ENCODE measurements at places on chromosomes 1 and 21. TPM values are rescaled to one million over a fixed set of nuclear protein-coding genes. Genes with fewer than 3 reads are reported as not detected.

DNA sequence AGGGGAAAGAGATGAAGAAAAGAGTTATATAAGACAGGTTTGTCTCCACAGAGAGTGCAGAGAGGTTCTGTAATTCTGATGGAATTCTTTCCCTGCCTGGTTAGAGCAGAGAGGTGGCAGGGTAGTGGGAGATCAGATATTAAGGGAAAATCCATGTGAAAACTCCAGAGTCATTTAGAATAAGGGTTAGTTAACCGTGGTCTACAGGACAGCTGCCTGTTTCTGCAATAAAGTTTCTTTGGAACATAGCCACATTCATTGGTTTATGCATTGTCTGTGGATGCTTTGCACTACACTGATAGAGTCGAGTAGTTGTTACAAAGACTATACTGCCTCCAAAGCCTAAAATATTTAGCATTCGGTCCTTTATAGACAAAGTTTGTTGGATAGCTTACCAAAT, 55.6 kb downstream of the LRRC8D start:
- H3K27ac ChIP-seq: no peak overlapping the region
- no peaks in the 10 kb centered on the region for H3K27me3 ChIP-seq
- DNase-seq: no peak
- H3K36me3 ChIP-seq: peaks cover 13% of the 10 kb centered on the region
- no peaks in the 10 kb centered on the region for H3K4me1 ChIP-seq

- H3K4me1 ChIP-seq: no peaks in the 10 kb centered on the region
- H3K36me3 ChIP-seq: no peaks in the 10 kb centered on the region
- no peak overlapping the region for H3K4me3 ChIP-seq
- H3K27ac ChIP-seq: no peak overlapping the region
- H3K27me3 ChIP-seq: no peaks in the 10 kb centered on the region
These were observed 157.9 kb upstream of the BACE2 start for GRCh38 chr21:41010101-41010435.

GRCh38 chr1:40825435-40825788, 36.8 kb downstream of the CITED4 start:
- H3K4me3 ChIP-seq: no peak overlapping the region
- no peak overlapping the region for H3K27ac ChIP-seq
- H3K36me3 ChIP-seq: no peaks in the 10 kb centered on the region
- no peak for DNase-seq

HPCA gene
- not detected for total RNA-seq

DNA sequence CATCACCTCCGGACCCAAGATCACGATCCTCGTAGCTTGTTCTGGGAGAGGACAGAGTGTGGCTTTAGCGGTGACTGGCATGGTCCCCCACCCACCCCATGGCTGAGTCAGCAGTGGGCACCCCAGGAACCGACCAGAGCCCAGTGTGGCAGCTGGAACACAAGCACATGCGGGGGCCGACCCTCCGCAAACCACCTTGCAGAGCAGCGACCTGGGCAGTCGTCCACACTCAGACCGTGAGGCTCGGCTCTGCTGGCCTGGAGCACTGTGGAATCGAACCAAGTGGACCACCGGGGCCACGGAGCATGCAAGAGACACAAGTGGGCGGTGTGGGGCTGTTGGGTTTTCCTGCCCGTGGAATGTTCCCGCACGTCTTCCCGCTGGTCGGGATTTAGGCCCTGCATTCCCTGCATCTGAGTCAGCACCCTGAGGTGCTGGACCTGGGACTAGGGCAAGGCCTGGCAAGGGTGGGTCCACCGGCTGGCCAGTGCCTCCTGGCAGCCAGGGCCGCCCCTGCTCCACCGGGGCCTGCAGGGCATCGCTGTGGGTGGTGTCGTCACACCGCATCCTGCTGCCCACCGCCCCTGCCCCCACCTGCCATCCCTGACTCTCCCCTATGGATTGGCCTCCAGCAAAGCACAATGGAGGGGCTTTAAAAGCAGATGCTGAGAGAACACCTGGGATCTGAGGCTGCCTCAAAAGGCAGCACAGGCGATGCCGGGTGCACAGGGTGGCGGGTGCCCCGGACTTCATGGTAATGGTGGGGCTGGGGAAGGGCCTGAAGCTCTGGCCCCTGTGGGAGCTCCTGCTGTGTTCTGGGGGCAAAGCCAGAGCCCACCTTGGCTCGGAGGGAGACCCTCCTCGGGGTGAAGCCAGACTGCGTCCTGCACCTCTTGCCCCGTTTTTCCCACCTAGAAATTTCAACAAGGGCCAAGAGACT, 18.5 kb downstream of the MORN1 start:
- peaks cover 9% of the 10 kb centered on the region for H3K4me1 ChIP-seq
- H3K4me3 ChIP-seq: no peak overlapping the region
- DNase-seq: no peak
- no peaks in the 10 kb centered on the region for H3K36me3 ChIP-seq
- no peaks in the 10 kb centered on the region for H3K27me3 ChIP-seq

OLFM3 gene
- total RNA-seq: not detected

MPZL1 gene
- 27.7 TPM for total RNA-seq

DNA sequence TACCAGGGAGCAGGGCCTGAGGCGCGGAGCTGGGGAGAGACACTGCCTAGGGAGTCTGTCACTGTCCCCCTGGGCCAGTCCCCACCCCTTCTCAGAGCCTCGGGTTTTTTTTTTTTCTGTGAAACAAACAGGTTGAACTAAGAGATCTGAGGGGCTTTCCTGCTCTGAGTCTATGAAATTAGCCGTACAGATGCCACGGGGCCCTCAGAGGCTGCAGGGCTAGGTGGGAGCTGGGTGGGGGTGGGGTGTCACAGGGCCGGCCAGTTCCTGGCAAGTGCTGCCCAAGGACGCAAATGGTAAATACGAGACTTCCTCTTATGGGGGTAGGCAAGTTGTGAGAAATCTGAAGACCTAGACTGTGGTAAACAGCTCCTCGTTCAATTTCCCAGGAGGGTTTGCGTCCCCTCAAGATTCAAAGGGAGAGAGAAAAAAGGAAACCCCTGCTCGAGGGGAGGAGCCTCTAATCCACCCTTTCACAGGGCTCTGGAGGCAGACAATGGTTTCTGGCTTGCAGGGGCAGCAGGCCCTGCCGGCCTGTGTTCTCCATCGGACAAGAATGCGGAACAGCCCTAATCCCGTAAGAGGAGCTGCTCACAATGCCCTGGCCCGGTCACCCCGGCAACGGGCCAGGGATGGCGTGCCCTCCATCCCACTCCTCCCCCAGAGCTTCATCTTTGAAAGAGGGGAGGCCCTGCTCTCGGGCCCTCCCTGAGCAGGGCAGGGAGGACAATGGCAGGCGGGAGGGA, 7.8 kb downstream of the NUAK2 start:
- H3K4me3 ChIP-seq: peak overlapping the region; percentile 47
- peak overlapping the region; percentile 82 for H3K27ac ChIP-seq
- H3K4me1 ChIP-seq: peaks cover 91% of the 10 kb centered on the region
- peaks cover 2% of the 10 kb centered on the region for H3K36me3 ChIP-seq
- no peaks in the 10 kb centered on the region for H3K27me3 ChIP-seq
- DNase-seq: peak; percentile 90

OR2L2 gene
- 0.52 TPM for total RNA-seq

DNA sequence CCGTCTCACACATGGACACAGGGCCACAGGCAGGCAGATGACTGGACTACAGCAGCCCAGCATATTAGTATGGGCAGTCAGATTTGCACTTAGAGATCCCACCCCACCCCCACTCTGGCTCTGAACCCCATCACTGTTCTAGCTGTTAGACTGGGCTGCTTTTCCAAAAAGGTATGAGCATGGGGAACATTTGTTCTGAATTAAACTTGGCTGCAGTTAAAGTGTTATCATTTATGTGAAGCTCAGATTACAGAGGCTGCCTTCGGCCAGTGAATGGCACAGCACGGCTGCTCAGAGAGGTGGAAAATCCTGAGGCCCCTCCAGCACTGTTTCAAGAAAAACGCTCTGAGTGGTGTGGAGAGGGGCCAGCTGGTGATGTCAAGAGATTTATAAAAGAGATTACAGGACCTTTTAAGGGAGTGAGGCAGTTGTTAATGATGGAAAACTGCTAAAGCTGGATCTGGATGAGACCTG, 6.9 kb upstream of the NOS1AP start:
- no peak overlapping the region for H3K4me3 ChIP-seq
- H3K27ac ChIP-seq: no peak overlapping the region
- no peak for DNase-seq
- no peaks in the 10 kb centered on the region for H3K4me1 ChIP-seq

- H3K4me3 ChIP-seq: no peak overlapping the region
- no peak overlapping the region for H3K27ac ChIP-seq
- no peaks in the 10 kb centered on the region for H3K4me1 ChIP-seq
- DNase-seq: no peak
- H3K27me3 ChIP-seq: no peaks in the 10 kb centered on the region
- no peaks in the 10 kb centered on the region for H3K36me3 ChIP-seq
These were observed 6.9 kb downstream of the S100A12 start for GRCh38 chr1:153368495-153368894.

TMED5 gene
- total RNA-seq: 46.1 TPM

DNA sequence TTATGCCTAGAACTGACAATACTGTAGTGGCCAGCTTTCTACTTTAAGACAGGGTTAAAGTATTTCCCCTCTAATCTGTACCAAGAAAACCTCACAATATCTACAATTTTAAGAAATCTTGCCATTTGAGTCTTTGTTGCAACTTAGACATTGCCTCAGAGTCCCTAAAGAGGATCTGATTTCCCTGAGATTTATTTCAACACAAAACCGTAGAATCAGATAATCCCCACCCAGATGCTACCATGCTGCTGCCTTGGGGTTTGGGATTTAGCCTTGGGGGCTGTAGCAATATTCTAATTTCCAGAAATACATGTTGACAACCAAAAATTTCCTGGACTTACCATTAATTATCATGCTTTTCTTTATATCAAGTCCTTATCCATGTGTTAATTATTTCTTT, 50.3 kb upstream of the DENND1B start:
- no peak overlapping the region for H3K27ac ChIP-seq
- DNase-seq: no peak
- no peak overlapping the region for H3K4me3 ChIP-seq
- H3K4me1 ChIP-seq: peaks cover 5% of the 10 kb centered on the region
- no peaks in the 10 kb centered on the region for H3K36me3 ChIP-seq

DNA sequence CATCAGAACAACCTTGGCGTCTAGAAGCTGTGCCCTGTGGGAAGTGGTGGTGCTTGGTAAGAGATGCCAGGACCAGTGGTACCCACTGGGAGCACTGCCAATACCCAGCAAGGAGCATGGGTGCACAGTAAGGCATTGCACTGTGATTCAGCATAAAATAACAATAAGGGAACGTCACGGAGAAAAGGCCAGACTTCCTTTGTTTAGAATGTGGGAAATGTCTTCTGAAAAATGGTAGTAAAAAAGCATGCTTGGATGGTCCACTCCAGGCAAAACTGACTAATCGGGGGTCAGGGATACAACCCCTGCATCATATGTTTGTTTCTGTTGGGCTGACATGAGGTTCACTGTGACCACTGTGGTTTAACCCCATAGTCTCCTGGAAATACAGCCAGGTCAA, 14.7 kb downstream of the METTL18 start:
- no peak overlapping the region for H3K4me3 ChIP-seq
- no peak overlapping the region for H3K27ac ChIP-seq
- no peak for DNase-seq
- no peaks in the 10 kb centered on the region for H3K4me1 ChIP-seq
- peaks cover 20% of the 10 kb centered on the region for H3K27me3 ChIP-seq

DNA sequence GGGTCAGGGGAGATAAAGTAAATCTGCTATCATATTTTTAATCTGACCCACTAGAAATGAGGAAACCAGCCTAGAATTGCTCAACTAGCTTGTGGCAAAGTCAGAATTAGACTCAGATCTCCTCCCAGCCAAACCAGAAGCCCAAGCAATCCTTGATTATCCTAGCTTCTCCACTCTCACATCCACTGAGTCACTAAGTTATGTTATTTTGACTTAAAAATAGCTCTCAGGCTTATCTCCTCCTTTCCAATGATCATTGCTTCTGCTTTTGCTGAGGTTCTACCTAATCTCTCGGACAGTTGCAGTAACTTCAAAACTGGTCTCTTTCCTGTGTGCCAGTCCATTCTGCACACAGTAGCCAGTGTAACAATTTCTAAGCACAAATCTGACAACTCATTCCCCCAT, 22.9 kb downstream of the OVAAL start:
- no peaks in the 10 kb centered on the region for H3K36me3 ChIP-seq
- H3K4me1 ChIP-seq: no peaks in the 10 kb centered on the region
- no peak overlapping the region for H3K27ac ChIP-seq
- no peak for DNase-seq
- H3K27me3 ChIP-seq: no peaks in the 10 kb centered on the region
- no peak overlapping the region for H3K4me3 ChIP-seq

DNA sequence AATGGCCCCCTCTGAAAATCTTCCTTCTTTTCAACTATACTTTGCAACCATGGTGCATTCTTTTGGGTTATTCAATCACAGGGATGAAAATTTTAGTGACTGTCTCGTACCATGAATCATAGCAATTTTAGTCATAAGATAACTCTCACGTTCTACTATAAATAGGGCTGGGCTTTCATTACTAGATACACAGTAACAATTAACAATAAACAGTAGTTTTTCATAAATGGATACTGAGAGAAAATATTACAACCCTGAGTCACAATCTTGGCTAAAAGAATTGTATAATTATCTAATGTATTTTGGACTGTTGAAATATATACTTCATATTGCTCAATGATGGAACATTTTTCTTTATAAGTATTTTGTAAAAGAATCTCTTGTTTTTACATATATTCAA, 96.1 kb downstream of the TEX35 start:
- peaks cover 84% of the 10 kb centered on the region for H3K4me1 ChIP-seq
- H3K4me3 ChIP-seq: no peak overlapping the region
- no peaks in the 10 kb centered on the region for H3K36me3 ChIP-seq

DDAH1 gene
- not detected for total RNA-seq

ID3 gene
- total RNA-seq: 370 TPM

DNA sequence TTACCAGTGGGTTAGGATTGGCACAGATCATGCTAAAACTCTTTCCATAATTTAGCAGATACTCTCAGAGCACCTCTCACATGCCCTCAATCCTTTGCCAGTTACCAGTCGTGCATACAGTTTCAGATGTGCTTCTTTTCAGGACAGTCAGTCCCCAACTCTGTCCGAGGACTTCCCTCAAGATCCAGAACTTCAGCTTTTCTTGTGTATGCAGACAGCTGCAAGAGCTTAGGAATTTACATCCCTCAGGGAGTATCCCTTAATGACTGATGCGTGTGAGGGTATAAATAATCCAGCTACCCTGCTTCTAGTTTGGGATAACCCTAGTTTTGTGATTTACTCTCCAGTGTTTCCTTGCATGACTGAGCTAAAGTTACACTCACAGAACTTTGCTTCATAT, 393.0 kb upstream of the PLXNA2 start:
- H3K36me3 ChIP-seq: no peaks in the 10 kb centered on the region
- no peaks in the 10 kb centered on the region for H3K27me3 ChIP-seq
- no peak overlapping the region for H3K27ac ChIP-seq
- no peaks in the 10 kb centered on the region for H3K4me1 ChIP-seq
- no peak for DNase-seq

GRCh38 chr1:44251989-44252671, 38.9 kb downstream of the DMAP1 start:
- no peak overlapping the region for H3K27ac ChIP-seq
- peaks cover 12% of the 10 kb centered on the region for H3K36me3 ChIP-seq
- no peak overlapping the region for H3K4me3 ChIP-seq

Data from B cell (primary cell).